Fibroblast of skin of scalp (primary cell): ENCODE measurements at places on chromosomes 2 and 18.

DNA sequence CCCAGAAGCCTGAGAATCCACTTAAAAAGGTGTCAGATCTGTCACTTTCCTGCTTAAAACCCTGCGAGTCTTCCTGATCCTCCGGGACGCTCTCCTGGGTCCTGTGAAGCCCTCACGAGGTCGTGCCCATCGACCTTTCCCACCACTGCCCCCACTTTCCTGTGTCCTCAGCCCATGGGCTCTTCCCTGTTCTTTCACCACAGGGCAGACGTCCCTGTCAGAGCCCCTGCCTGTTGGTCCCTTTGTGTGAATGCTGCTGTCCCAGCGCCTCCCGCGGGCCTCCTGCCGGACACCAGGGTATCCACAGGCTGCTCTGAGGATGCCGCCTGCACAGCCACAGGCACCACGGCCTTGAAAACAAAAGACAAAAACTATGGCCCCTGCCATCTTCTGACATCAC is 125.6 kb downstream of the TMEM18 start:
- no peak for DNase-seq

DNA sequence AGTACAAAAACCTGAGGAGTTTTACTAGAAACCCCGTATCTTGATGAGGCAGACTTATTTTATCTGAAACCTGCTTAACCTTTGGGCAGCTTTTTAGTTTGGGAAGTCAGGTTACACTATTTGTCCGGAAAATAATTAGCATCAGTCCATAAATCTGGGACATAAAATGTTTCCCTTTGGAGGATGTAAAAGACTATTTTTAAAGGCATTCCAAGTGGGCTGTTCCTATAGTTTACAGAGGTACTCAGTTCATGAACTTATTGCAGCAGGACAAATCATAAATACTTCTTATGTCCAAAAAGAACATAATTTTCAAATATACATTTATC is 6.3 kb downstream of the HTR2B start:
- DNase-seq, result no peak

DNA sequence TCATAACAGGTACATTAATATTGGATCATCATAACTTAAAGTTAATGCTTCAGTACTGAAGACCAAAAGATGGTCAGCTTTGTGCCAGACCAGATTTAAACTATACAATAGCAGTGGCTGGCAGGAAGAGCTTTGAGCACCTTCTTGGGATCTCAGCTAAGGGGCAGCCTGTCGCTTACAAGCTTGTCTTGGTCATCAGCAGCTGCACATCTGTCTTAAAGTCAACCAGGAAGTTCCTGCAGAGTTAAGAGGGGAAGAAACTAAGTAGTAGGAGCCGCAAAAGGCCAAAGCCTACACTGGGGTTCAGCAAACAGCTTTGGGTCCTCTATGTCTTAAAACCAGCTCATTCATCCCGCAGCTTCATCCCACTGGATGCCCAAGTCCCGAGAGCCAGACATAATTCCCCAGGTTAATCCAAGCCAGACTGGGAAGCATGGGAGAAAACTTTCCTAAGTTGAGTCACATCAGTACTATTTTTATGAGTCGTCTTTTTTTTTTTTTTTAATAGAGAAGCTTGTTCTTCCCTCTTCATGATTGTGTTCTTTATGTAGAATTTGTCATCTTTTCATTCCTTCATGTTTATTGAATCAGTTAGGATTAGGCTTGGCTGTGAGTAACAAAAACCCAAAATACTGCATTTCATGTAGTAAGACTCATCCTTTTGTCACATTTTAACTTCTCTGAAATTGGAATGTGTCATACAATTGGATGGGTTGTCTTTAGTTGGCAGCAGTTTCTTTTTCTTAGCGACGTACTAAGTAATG is 59.3 kb downstream of the SERTAD2 start:
- DNase-seq, result peak; percentile 87

DNA sequence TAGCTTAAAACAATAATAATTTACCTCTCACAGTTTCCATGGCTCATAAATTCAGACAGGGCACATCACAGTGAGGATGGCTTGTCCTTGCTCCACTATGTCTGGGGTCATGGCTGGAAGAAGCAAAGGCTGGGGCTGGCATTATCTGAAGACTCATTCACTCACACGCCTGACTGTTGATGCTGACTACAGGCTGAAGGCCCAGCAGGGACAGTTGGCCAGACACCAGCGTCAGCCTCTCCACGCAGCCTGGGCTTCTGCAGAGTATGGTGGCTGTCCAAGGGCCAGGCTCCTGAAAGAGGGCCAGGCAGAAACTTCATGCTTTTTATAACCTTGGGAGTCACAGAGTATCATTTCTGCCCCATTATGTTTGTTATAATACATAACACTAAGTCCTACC is 33.4 kb downstream of the YPEL5 start:
- no peak for DNase-seq

- DNase-seq, result peak; percentile 35
Measured at GRCh38 chr2:141348481-141348880, 782.3 kb downstream of the LRP1B start.

DNA sequence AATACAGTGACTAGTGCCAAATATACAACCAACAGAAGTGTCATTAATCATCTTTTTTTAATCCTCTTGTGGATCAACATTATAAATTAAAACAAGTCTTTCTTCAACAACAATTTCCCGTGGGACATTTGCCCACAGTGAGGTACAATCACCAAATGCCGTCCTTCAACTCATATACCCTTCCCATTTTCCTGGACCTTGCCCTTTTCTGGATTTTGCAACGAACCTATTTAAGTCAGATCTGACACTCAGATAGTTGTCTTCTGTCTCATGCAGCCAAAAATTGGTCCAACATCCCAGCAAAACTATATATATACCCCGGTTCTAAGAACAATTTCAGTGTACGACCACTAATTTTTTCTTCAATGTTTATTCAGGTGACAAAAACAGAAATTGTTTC is 324.0 kb downstream of the DSEL start:
- no peak for DNase-seq

DNA sequence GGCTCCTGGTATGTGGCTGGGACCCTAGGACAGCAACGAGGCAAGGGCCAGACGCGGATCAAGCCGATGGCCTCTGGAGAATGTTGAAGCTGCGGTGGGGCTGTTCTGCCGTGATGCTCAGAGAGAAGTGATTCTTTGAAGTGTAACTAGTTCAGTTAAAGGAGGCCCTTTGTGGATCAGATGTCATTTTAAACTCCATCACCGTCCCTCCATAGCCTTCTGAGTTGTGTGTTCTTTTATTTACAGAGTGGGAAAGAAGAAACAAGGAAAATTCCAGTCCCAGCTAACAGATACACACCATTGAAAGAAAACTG is 403 bp downstream of the PNO1 start:
- no peak for DNase-seq
